ENCODE measurements at places on chromosomes 5 and 9.
A peak's percentile ranks its signal among the peaks of the same experiment; 100 is the strongest.

DNA sequence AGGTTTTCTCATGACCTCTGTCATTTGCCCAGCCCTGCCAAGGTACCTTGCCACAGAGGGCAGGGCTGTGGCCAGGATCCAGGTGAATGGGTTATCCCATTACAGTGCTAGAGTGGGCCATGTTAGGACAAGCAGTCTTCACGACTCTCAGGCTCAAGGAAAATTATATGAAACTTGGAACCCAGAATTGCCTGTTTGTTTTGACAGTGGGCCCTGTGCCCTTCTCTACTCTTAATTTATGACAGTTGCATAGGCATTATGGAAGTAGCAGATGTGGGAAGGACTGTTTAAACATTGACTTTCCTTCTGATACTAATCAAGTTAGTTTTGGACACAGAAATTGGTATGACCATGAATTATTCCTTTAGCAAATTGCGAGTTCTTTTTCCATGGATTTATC is 41.7 kb downstream of the ITGA2 start:
- DNase-seq = no peak

DNA sequence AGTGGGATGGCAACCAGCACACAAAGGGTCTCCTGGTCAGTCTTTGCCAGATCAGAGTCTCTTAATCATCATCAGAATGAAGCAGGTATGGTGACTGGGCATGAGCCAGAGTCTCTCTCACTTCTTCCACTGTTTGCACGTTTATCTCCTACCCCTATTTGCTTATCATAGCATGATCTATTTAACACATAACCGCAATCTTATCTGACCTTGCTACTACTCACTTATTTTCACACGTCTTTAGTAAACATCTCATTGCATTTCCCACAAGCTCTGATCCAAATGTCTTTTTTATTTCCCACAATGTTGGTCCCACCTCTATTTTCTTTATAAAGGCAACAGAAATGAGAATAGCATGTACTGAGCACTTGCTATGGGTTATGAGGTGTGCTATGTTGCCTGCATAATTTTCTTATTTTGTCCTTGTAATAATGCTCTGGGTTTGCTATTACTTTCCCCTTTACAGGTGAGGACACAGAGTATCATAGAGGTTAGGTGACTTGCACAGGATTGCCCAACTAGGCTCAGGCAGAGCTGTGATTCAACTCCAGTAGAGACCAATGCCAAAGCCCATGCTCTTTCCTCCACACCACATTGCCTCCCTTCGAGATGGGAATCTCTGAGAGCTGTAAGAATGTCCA is 39.7 kb upstream of the IL7R start:
- no peak for DNase-seq

GRCh38 chr5:10712574-10713366 is 48.3 kb downstream of the DAP start:
- DNase-seq = no peak

DNA sequence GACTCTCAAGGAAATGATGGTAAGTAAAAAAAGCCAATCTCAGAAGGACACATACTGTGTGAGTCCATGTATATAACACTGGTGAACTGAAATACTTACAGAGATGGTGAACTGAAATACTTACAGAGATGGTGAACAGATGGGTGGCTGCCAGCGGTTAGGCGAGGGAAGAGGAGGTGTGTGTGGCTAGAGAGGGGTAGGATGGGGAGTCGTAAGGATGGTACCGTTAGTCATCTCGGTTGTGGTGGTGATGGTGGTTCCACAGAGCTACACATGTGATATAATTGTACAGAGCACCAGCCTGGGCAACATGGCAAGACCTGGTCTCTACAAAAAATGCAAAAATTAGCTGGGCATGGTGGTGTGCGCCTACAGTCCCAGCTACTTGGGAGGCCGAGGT is 113.6 kb upstream of the RAPGEF1 start:
- DNase-seq = no peak

DNA sequence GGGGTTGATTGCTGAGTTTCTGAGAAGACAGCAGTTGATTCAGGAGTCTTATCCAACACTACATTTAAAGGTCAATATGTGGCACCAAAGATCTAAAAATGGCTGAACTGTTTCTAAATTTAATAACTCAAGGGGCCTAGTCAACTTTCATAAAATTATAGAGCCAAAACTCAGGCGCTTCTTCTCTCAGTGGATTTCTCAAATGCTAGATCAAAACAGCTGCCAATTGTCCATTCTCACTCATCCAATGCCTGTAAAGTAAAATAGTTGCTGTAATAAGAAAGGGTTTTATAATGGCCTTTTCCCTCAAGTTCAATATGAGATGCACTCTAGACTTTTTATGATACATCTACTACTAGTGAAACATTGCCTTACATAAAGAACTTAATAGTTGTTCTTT is 26.5 kb downstream of the ADAMTSL1 start:
- no peak for DNase-seq

GRCh38 chr9:95835393-95835792 is 40.1 kb upstream of the ERCC6L2 start:
- no peak for DNase-seq

- no peak for DNase-seq
Measured at GRCh38 chr5:53560028-53560427, 411 bp upstream of the NDUFS4 start.

DNA sequence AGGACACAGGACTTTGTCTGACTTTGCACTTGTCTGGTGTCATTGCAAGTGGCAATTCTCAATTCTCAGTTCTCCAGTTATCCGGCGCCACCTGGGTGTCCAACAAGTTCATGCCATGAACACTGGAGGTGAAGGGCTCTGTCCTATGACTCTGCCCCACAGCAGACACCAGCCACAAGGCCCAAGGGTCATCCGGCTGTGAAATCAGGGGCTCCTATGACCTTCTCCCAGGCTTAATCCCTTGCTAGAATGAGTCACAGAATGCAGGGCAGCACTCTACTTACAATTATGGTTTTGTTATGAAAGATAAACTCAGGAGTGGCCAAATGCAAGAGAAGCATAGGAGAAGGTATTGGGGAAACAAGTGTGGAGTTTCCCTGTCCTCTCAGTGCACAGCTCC is 392.0 kb downstream of the GADD45G start:
- DNase-seq = no peak

- no peak for DNase-seq
Measured at GRCh38 chr9:137602661-137603060, 2.8 kb upstream of the ARRDC1 start.

DNA sequence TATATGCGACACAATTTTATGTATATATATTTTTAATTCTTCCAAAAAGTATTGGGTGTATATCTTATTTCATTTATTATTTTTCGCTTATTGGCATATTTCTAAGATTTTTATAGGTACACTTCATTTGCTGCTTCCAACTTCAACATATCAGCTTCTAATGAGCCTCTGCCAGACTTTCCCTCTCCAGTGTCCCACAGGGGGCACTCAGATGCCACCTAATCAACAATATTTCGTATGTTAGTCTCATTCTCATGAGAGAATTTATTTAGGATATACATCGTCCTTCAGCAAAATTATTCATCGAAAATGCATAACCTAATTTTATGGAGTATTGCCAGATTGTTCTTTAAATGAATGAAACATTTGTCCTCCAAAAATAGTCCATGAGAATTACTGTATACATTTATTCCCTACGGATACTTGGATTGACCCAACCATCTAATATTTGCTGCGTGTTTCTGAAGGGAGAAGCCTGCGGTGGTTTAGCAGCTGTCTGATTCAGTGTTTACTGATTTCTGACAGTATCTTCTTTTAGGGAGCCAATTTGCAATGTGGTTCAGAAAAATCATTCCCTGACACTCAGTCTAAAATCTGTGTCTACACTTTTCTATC is 100.6 kb upstream of the SELENOP start:
- DNase-seq = peak; percentile 65

GRCh38 chr5:81830596-81830995 is 79.7 kb upstream of the SSBP2 start:
- no peak for DNase-seq

- no peak for DNase-seq
Measured at GRCh38 chr5:148816357-148816756, 10.1 kb upstream of the ADRB2 start.

- DNase-seq = no peak
Measured at GRCh38 chr9:15221746-15222145, 85.3 kb downstream of the TTC39B start.

DNA sequence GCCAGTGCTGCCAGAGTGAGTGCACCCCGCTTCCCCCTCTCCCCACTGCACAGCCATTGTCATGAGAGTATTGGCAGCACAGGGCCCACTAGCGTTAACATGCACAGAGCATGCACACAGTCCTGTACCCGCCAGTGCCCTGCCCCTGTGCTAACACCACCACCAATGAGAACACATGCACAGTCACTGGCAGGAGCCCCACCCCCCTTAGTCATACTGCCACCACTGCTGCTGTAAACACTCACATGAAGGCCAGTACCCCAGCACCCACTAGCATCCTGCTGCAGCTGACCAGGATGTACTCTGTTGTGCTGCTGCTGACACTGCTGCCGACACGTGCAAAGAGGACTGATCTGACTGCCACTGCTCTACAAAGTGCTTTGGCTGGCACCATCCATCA is 19.5 kb upstream of the RANBP6 start:
- DNase-seq = no peak

GRCh38 chr5:95262933-95263660 is 21.8 kb downstream of the MCTP1 start:
- DNase-seq = no peak

GRCh38 chr9:20579524-20580314 is 42.6 kb downstream of the MLLT3 start:
- DNase-seq = no peak

DNA sequence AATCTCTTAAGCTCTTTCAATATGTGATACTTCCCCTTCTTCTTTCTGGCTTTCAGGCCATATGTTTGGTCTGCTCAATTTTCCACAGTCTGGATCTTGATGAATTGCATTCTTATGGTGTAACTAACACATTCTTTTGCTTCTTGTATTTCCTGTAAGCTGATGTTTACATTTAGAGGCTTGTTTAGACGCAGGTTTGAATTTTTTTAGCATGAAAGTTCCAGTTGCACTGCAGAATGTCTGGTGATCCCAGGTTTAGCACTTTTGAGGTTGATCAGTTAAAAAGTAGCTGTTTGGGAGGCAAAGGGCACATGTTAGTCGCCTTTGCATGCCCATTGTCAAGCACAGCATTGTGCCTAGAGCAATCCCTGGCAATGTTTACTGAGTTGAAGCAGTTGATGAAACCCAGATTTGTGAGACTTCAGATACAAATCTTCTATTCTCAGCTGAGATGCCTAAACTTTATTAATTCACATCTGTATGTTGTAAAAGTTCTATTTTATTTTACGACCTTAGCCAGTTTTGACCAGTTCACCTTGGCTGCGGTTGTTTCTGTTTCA is 59.6 kb upstream of the SPATA31C2 start:
- peak; percentile 93 for DNase-seq

DNA sequence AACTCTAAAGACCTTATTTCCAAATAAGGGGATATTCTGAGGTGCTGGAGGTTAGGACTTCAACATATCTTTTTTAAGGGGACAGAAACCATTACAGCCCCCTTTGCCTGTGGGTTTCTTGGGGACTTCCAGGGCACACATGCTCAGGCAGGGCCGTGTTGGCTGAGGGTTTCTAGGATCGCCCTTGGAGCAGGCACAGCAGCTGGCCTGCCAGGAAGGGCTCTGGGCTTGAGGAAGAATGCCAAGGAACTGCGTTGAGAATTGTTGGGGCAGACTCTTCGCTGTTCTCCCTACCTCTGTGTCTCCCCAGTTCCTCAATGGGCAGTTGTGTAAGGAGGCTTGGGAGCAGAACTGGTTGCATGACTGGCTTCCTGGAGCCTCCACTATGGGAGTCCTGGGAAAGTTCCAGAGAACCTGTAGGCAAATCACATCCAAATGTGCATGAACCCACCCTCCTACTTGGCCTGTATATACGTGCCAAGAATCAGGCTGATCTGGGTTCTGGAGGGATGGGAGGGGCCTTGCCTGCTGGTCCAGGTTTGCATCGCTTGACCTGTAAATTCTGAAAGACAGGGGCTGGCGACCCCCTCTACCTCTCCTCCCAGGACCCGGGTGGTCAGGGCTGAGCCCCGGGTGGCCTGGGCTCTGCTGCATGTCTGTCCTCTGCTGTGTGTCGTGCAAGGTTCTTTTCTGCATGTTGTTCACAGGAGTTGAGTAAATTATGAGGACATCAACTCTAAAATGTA is 65.5 kb downstream of the HSPA4 start:
- no peak for DNase-seq

DNA sequence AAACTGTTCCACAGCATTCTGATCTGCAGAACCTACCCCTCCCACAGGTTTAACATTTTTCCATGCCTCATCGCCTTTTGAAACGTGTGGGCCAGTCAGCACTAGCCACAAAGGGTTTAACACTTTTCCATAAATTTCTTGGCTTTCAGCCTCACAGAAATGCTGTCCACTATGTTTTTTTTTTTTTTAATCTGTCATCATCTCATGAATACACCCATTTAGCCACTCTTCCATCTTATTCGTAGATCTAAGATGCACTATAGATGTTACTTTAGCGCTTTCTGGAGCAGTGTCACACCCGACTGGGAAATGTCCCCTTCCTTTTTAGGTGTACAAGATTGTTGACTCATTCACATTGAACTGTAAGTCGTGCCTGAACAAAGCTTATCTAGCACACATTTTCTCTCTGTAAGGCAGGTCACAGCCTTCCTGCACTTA is 62.3 kb downstream of the GCNT1 start:
- no peak for DNase-seq

DNA sequence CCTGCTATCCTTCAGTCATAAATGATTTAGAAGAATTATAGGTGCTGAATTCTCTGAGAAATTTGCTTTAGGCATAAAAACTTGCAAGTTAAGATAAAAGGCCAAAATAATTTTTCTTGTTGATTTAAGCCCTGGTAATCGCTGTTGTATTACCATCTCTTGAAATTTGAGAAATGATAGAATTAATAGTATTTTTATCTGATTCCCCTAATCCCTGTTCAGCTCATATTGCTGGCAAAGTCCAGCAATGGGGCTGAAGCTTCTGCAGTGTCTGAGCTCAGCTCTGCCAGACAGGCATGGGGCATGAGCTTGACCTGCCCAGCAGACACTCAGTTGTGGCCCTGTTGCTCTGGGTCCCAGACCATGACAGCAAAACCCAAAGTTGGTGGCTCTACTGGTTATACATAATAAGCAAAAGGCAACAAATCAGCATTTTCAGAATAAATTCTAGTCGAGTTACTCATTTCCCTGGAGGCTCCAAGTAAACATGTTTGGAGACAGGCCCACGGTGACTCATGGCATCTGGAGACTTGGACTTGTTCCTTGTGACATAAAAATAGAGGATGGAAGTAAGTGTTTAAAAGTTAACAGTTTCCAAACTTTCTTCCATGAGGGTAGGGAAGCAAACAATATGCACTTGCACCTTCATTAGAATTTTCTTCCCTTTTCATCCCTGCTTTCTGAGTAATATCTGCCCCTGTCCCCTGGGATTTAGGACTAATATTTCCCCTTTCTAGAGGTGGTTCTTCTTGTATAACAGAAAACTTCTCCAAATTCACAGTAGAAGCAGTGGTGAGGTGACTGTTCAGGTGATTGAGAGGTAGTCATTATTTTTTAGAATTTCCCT is 60.2 kb upstream of the SLC2A8 start:
- DNase-seq = peak; percentile 94

Data from fibroblast of upper back skin (primary cell).